ENCODE measurements at places on chromosomes 1 and 21.

- DNase-seq = no peak
Measured at GRCh38 chr1:204405988-204406387, 5.6 kb downstream of the PPP1R15B start.

DNA sequence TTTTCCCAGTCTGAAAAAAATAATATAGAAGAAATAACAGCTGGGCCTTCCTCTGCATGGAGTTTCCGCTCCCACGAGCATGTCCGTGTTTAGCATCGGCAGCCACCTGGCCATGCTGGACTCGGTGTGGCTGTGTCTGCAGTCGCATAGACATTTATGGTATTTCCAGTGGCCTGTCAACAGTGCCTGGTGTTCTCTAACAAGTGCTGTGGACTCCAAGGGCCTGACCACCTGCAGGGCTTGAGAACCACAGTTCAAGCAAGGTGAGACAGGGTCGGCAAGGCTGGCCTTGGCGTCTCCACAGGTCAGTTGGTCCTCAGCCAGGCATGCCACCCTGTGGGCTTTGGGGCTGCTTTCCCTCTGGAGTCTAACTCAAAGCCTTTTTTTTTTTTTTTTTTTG lies 124.8 kb downstream of the PGBD5 start:
- no peak for DNase-seq

DNA sequence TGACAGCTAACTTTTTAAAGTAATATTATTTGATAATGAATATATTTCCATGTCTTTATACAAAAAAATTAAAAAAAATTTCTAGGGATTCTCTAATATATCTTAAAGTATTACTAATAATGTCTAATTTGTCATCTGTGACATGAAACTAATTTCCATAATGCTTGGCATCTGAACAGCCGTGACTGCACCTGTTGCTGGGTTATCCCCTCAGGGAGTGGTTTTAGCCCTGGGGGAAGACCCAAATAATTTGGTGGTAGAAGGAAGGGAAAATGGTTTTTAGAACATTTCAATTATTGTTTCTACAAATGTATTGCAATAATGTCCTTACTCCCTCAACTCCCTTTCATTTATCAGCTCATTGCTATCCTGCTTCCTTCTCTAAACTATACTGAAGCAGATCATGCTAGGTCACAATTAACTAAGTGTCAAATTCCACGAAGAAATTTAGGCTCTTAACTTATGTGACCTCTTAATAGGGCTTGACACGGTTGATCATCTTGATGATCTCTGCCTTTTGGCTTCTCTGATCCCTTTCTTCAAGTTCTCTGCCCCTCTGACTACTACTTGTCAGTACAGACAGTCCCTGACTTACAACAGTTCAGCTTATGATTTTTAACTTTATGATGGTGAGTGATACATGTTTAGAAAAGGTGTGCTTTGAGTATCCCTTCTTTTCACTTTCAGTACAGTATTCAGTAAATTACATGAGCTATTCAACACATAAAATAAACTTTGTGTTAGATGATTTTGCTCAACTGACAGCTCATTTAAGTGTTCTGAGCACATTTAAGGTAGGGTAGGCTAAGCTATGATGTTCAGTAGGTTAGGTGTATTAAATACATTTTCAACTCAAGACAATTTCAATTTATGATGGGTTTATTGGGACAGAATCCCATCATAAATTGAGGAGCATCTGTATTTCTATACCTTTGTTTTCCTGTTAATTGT lies 26.4 kb upstream of the DPH5 start:
- no peak for DNase-seq

DNA sequence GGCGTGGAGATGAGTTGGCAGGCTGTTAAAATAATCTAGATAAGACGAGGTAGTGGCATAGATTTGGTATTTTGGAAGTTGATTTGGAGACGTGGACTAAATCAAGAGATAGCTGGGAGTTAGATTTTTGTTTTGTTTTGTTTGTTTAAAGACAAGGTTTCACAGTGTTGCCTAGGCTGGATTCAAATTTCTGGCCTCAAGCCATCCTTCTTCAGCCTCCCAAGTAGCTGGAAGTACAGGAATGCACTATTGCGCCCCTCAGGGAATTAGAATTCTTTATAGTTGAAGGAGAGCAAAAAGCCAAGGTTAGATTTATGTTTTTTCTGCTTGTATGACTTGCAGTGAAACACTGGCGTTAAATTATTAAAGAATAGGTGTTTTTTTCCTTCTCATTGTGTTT lies 22.3 kb upstream of the SNRPE start:
- DNase-seq = no peak

GRCh38 chr1:53359225-53359933 lies 31.5 kb upstream of the LRP8 start:
- DNase-seq = no peak

GRCh38 chr1:64967381-64967780 lies 1.0 kb upstream of the JAK1 start:
- no peak for DNase-seq

DNA sequence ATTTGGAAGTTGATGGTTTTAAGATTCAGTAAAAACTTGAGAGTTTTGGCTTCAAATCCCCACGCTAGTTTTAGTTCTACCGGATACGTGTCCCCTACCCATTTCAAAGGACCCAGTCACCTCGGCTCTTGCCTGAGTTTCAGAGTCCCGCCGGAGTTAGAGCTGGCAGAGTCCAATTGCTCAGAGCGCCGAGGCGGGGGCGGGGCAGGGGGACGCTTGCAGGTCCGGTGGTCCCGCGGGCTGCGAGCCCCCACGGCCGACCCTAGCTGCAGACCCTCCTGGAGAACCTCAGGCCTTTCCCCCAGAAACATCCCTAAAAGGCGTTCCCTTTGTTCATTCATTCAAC lies 765 bp upstream of the VPS45 start:
- DNase-seq = peak; percentile 38

DNA sequence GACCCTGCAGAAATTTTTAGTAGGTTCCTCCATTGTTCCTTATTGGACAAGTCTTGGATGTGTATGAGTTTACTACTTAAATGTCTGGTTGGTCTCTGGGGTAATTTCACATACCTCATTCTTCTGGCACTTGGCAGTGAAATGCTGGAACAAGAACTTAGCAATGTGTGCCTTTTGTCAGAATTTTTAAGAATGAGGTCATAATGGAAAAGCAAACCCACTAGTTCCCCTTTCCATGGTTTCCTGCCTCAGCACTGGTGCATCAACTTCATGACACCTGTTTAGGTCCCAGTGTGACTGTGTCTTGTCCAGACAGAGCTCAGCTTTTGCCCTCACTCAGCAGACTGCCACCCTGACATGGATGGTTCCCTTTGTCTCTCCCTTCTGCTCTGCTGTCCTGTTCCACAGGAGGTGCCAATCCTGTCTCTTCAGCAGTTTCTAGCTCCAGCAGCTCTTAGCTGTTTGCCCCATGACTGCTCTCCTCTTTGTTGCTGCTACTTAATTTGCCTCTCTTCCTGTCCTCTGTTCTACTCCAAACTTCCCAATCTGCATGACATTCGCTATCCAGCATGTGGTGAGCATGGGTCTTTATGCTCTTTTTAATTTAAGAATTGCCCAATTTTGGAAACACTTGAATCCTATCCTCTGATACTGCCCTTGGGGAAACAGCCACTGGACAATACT lies 135.6 kb downstream of the CYYR1 start:
- DNase-seq = no peak

- no peak for DNase-seq
Measured at GRCh38 chr1:182978151-182978853, 25.3 kb upstream of the SHCBP1L start.

DNA sequence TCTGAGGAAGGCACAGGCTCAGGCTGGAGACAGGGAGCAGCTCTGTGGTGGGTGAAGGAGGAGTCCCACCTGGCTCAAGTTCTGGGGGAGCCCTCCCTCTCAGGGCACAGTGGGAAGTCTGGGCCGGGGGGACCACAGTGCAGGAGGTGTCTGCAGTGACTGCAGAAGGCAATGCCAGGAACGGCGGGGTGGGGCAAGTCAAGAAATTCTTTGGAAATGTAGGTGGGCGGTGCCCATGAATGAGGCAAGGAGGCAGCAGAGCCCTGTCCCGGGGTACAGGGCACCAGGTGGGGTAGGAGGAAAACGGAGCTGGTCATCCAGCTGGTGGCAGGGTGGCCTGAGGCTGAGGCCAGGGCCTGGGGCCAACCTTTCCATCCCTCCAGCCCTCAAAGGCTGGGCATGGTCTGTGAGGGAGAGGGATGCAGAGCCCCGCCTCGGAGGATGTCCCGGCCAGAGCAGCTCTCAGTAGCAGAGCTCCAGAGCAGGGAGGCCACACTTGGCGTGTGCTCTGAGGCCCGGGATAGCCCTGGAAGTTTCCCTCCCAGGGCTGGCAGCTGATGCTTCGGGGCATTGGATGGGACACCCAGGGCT lies 4.7 kb downstream of the TFF3 start:
- DNase-seq = no peak

DNA sequence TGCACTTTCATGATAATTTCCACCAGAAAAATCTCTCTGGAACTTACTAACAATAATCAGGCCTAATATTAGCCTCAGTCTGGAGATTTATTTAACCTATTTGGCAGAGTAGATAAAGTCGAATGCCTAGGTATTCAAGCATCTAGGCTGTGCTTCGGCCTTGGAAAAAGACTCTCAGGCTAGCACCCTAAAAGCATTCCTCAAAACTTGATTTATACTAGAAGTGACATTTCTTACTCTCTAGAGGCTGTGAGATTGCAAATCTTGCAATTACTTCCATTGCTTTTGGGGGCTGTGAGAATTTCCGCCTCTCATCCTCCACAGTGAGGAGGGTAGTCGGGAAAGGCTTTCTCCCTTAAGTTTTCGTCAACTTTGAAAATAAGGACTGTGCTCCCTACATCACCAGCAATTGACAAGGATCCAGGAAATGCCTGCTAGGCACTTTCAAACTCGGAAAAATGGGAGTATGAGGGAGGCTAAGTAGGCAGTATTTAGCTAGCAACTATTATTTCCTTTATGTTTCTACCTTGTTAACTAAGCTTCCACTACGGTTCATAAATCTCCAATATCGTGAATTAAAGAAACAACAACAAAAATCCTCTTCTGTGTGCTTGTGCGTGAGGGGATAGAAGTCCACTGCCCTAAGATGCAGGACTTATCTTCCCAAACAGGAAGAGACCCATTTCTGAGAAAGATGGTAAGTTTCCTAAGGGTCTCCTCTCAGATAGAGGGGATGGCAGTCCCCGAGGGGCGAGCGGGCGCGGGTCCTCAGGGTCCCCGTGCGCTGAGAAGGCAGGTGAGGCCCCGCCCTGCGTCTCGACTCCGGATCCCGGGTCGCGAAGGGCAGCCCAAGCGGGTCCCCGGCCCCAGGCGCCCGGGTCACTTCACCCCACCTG lies 1.1 kb upstream of the LMO4 start:
- no peak for DNase-seq

- DNase-seq = no peak
Measured at GRCh38 chr1:97778718-97779117, 142.1 kb downstream of the DPYD start.

DNA sequence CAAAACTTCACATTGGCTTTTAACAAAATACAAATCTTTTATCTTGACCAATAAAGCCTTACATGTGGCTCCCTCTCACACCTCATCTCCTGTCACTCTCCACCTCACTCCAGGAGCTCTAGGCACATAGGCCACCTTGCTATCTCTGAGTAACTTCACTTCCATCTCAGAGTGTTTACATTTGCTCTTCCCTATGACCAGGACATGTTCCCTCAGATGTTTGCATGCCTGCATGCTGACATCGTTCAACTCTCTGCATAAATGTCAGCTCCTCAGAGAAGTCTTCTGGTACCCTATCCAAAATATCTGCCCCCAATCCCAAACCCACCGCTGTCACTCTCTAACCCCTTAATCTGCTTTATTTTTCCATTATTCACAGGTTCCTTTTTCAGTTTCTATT lies 110.9 kb downstream of the TOMM20 start:
- no peak for DNase-seq

- no peak for DNase-seq
Measured at GRCh38 chr1:113515498-113515897, 125.2 kb downstream of the MAGI3 start.

- DNase-seq = no peak
Measured at GRCh38 chr1:238112952-238113621, 222.4 kb upstream of the ZP4 start.

- no peak for DNase-seq
Measured at GRCh38 chr1:239367196-239367810, 19.1 kb upstream of the CHRM3 start.

DNA sequence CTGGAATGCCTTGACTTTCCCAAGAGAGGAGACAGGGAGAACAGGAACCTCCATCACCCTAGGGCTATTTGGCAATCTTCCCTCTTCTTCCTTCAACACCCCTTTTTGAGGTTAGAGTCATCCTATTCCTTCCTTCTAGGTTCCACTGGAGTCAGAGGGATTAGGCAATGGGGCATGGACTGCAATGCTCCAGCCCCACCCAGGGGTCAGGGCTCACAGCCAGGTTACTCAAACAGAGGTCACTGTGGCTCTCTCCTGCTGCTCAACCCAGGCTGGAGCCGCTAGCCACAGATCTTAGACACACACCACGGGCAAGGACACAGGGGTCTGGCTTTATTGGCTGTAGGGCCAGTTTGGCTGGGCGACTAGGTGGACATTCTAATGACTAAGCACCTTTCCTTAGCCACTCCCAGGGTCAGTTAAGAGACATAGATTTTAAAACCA lies 145.5 kb upstream of the NRIP1 start:
- DNase-seq = no peak

DNA sequence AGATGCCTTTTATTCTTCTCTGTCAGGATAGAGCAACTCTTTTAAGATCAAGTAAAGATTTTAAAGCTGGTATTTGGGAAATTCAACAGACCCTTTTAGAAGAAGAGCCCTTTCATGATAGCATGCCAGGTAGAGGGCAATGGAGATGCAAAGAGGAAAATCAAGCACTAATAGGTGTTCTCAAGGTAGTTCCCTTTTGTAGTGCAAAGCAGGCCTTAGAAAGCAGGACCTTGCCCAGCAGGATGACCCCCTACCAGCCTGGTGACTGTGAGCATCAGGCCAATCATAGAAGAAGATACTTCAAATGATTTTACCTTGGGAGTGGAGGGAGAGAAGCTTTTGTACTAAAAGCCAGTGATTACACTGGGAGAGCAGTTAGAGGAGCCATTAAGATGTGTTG lies 381.4 kb upstream of the ZRANB2 start:
- DNase-seq = no peak

- no peak for DNase-seq
Measured at GRCh38 chr21:44354001-44354405, 582 bp downstream of the TRPM2 start.

DNA sequence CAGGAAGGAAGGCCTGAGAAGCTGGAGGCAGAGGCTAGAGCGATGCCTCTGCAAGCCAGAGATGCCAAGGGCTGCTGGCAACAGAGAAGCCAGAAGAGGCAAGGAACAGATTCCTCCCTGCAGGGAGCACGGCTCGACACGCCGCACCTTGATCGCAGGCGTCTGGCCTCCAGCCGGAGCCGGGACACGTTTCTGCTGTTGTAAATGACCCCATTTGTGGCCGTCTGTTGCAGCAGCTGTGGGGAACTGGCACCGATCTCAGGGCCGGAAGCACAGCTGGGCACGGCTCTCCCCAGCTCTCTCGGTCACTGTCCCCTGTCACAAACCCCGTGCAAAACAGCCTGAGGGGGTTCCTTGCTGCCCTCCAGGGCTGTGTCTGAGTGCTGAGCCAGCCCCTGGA lies 59.6 kb downstream of the SIK1 start:
- DNase-seq = no peak

- no peak for DNase-seq
Measured at GRCh38 chr1:183787704-183788103, 17.2 kb upstream of the RGL1 start.

- no peak for DNase-seq
Measured at GRCh38 chr21:40200126-40200525, 332.9 kb downstream of the PCP4 start.

Measured in NCI-H1417 treated with DMSO at 0.1 percent for 48 hours (cell line).